Activated T-helper 1 cell treated with anti-CD3 and anti-CD28 coated beads, Interleukin-12 subunit alpha, Interleukin-12 subunit beta, Interleukin-2, Interleukin-4 antibody, amounts not matched to agents 30 ng/mL and 10 ng/mL and 1 ng/mL, durations not matched to agents 14 hours and 24 hours and 36 hours (primary cell): ENCODE measurements at places on chromosomes 3 and 15. TPM values are rescaled to one million over a fixed set of nuclear protein-coding genes. Genes with fewer than 3 reads are reported as not detected.

- H3K27me3 ChIP-seq: peaks cover 2% of the 10 kb centered on the region
- no peak overlapping the region for H3K4me3 ChIP-seq
- no peaks in the 10 kb centered on the region for H3K36me3 ChIP-seq
- DNase-seq: no peak
Observed at GRCh38 chr3:150328654-150329040, 79.5 kb upstream of the TSC22D2 start.

- no peak overlapping the region for H3K27ac ChIP-seq
- no peaks in the 10 kb centered on the region for H3K36me3 ChIP-seq
- no peaks in the 10 kb centered on the region for H3K4me1 ChIP-seq
- no peak overlapping the region for H3K4me3 ChIP-seq
- H3K27me3 ChIP-seq: peaks cover 20% of the 10 kb centered on the region
Observed at GRCh38 chr15:65954289-65954741, 85.0 kb downstream of the RAB11A start.

- no peak for DNase-seq
- H3K27ac ChIP-seq: peak overlapping the region; percentile 90
- H3K4me1 ChIP-seq: peaks cover 31% of the 10 kb centered on the region
- peak overlapping the region; percentile 48 for H3K4me3 ChIP-seq
- no peaks in the 10 kb centered on the region for H3K27me3 ChIP-seq
Observed at GRCh38 chr15:89168316-89168833, 53.0 kb downstream of the RLBP1 start.

DNA sequence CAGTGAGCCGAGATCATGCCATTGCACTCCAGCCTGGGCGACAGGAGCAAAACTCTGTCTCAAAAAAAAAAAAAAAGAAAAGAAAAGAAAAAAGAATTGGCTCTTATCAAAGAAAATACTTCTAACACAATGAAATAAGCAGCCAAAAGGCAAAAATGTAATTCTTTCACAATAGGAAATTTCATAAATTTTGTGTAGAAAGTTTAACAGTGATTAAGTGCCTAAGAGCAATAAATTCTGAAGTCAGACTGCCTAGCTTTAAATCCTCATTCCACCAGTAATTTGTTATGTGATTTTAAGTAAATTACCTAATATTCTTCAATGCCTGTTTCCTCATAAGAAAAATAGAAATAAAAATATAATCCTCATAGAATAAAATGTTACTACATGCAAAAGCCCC lies 24.6 kb downstream of the HLTF start:
- H3K4me3 ChIP-seq: no peak overlapping the region
- H3K4me1 ChIP-seq: no peaks in the 10 kb centered on the region
- H3K36me3 ChIP-seq: peaks cover 23% of the 10 kb centered on the region

- no peak for DNase-seq
- H3K27ac ChIP-seq: peak overlapping the region; percentile 35
- H3K27me3 ChIP-seq: peaks cover 23% of the 10 kb centered on the region
Observed at GRCh38 chr3:192570821-192571791, 156.2 kb downstream of the FGF12 start.

DNA sequence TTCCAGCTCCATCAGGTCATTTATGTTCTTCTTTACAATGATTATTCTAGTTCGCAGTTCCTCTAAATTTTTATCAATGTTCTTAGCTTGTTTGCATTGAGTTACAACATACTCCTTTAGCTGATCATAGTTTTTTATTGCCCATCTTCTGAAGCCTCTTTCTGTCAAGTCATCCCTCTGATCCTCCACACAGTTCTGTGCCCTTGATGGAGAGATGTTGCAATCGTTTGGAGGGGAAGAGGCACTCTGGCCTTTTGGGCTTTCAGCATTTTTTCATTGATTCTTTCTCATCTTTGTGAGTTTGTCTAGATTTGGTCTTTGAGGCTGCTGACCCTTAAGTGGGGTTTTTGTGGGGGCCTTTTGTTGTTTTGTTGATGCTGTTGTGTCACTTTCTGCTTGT lies 234.6 kb upstream of the CBLB start:
- H3K27ac ChIP-seq: no peak overlapping the region
- H3K36me3 ChIP-seq: peaks cover 14% of the 10 kb centered on the region

DNA sequence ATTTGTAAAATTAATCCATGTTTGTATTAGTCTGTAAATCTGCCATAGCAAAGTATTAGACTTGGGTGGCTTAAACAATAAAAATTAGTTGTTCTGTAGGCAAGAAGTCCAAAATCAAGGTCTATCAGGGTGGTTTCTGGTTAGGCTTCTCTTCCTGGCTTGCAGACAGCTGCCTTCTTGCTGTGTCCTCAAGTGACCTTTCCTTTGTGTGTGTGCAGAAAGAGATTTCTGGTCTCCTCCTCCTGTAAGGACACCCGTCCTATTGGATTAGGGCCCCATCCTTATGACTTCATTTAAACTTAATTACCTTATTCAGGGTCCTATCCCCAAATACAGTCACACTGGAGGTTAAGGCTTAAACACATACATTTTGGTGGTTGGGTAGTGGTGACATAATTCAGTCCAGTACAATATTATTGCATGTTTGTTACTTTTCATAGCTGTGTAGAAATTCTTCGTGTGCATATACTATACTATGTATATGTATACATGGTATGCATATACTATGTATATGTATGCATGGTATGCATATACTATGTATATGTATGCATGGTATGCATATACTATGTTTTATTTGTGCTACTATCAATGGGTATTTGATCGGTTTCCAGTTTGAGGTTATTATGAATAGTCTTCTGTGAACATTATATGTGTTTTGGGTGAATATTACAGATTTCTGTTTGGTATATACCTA lies 57.9 kb upstream of the RNU6-1 start:
- H3K36me3 ChIP-seq: no peaks in the 10 kb centered on the region
- DNase-seq: no peak
- no peak overlapping the region for H3K4me3 ChIP-seq
- no peaks in the 10 kb centered on the region for H3K4me1 ChIP-seq
- no peak overlapping the region for H3K27ac ChIP-seq

- peak overlapping the region; percentile 99 for H3K27ac ChIP-seq
- peaks cover 26% of the 10 kb centered on the region for H3K36me3 ChIP-seq
- H3K4me3 ChIP-seq: no peak overlapping the region
Observed at GRCh38 chr15:100602823-100603393, 519 bp downstream of the ASB7 start.

DNA sequence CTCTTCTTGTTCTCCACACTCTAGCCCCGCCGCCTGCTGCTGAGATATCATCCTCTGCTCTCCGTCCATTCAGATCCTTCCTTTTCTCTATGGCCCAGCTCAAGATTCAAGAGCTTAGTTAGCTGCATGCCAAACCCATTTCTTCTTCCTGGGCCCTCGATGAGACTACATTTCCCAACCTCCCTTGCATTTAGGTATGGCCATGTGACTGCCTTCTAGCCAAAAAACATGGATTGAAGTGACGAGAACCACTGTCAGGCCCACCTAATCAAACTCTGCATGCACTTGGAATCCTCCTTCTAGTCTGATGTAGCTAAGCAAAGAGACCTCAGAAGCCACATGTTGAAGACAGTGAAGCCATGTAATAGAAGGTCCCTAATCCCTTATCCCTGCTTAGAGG lies 308.2 kb downstream of the VPS13C start:
- H3K27ac ChIP-seq: no peak overlapping the region
- H3K27me3 ChIP-seq: peaks cover 2% of the 10 kb centered on the region
- H3K4me1 ChIP-seq: no peaks in the 10 kb centered on the region

DNA sequence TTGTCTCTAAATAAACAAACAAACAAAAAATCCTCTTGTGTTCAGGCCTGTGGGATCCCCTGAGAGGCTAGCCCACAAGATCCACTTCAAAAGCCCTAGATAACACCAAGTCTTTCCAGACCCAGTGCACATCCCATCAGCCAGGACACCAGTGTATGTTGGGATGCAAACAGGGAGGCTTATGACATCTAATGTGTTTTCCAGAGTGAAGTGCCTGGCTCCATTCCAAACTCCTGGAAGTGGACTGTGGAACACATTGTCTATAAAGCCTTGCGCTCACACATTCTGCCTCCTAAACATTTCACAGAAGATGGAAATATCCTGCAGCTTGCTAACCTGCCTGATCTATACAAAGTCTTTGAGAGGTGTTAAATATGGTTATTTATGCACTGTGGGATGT lies 57.0 kb downstream of the MLH1 start:
- peaks cover 45% of the 10 kb centered on the region for H3K36me3 ChIP-seq
- H3K27ac ChIP-seq: no peak overlapping the region
- DNase-seq: no peak
- peaks cover 10% of the 10 kb centered on the region for H3K4me1 ChIP-seq

DNA sequence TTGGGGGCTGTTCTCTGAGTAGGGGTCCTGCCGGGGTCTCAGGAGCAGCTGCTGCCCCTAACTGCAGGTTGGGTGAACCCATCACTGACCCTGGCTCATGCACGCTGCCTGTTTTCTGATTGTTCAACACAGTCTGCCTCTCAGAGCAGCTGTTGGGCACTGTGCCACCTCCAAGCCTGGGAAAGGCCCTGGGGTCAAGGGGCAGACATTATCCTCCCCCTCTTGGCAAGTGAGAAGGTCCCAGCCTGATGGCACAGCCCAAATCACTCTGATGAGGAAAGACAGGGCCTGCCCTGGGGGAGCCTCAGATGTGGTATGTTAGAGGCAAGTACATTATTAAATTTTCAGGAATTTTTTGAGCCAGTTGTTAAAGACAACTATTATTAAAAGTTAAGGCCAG lies 14.1 kb upstream of the GNAT1 start:
- no peaks in the 10 kb centered on the region for H3K27me3 ChIP-seq
- no peaks in the 10 kb centered on the region for H3K4me1 ChIP-seq
- H3K4me3 ChIP-seq: no peak overlapping the region
- H3K27ac ChIP-seq: no peak overlapping the region
- H3K36me3 ChIP-seq: no peaks in the 10 kb centered on the region

CLRN1 gene
- not detected in 2 replicates for total RNA-seq

GPR62 gene
- not detected in 2 replicates for total RNA-seq

SERPINI1 gene
- total RNA-seq: 0.70 and 0.71 TPM in 2 replicates

THPO gene
- total RNA-seq: not detected in 2 replicates

HRG gene
- total RNA-seq: not detected in 2 replicates

SHQ1 gene
- total RNA-seq: 46.1 and 48.5 TPM in 2 replicates

P3H2 gene
- not detected in 2 replicates for total RNA-seq
